ENCODE measurements at places on chromosomes 7 and 10.

- peak; percentile 54 for DNase-seq
Measured at GRCh38 chr7:158705234-158705850, 738 bp upstream of the NCAPG2 start.

DNA sequence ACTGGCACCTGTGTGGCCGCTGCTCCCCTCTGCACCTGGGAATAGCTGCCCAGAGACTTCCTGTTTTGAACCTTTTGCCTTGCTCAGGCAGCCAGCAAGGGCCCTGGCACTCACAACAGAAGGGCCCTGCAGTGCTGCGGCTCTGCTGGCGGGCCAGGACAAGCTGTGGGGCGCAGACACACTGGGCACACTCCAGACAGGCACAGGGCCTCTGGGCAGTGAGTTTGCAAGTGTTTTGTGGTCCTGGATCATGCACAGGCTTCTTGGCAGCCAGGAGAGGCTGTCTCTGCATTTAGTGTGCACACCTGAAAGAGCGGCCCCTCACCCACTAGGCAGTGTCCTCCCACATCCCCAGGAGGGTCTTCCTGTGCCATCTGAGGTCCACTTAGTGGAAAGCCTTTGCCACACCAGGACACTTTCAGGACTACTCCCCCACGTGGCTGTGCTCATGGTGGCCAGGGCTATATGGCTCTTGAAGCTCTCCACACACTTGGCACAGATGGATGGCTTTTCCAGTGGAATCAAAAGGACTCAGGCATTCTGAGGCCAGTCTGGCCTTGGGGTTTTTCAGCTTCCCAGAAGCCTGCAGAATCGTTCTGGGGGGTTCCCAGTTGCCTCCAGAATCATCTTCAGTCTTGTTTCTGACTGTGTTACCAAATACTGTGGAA is 5.0 kb upstream of the ATP6V0E2 start:
- no peak for DNase-seq

DNA sequence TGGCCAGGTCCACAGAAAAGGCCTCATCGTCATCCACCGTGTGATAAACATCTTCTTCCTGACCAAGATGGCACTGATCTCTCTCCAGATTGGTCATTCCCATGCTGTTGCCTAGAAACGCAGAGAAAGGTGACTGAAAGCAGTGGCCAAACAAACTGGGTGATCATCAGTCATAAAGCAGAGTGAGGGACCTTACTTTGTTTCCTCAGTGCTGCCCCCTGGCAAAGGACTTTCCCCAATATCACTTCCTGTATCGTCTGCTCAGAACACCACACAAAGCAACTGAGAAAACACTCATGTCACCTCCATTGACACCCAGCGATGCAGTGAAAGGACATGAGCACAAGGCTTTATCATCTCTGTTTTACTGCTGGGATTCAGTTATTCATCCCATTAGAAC is 40.0 kb upstream of the TM9SF3 start:
- DNase-seq, result no peak

DNA sequence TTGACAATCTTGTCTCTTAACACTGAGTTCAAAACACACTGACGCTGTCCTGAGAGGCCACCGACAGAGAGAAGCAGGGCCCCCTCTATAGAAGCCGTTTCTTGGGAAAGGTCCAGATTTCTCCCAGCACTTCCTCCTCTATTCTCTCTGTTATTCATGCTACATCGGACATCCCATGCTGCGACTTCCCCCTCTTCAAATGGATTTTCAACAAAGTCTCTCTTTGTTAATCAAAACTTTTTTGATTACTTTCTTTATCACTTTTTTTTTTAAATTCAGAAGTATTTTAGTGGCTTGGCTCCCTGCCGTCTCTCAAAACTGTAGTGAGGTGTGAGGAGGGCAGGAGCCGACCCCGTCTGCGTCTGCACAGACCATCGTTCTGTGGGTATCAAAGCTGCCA is 298.9 kb upstream of the PITRM1 start:
- no peak for DNase-seq

DNA sequence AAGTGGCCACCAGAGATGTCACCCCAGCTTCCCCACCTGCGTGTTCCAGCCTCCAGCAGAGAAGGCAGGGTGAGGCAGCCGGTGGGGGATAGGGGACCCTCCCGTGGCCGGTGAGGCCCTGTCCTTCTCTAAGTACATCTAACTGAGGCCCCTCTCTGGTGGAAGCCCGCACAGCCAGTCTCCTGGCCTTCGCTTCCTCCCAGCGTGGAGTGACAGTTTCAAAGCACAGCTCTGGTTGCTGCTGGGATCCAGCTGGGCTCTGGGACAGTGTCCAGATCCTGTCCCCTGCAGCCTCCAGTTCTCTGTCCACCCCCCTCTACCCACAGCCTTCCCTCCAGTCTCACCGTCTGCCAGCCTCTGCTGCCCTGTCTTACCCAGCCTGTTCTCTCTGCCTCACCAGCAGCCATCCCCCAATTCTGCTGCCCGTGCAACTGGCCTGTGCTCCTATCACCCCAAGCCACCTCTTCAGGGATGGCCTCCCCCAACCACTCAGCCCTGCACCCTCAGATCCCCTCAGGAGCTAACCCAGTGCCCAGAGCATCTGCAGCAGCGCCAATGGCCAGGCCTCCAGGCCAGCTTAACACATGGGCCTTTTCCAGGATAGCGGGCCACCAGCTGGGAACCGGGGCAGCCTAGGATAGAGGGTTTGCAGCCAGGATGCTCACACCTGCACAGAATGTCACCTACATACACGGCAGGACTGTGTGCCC is 16.3 kb upstream of the SH2B2 start:
- no peak for DNase-seq

GRCh38 chr10:123795846-123796590 is 95.6 kb downstream of the CPXM2 start:
- DNase-seq, result no peak

DNA sequence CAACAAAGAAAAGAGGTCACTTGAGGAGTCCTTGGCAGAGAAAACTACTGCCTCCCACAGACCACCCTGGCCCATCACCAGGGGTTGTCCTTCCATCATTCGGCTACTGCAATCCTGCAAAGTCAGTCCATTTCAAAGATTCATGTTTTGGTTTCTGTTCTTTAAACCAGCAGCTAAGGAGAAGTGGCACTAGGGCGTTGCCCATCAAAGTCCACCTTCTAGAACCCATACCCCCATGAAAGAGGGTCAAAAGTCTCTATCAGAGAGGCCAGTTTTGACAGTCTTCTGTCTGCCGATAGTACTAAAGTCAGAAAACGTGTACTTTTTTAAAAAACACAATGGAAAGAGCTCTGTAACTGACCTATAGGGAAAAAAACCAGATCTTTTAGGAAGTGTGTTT is 14.4 kb downstream of the CCDC6 start:
- no peak for DNase-seq

GRCh38 chr10:78443900-78444571 is 410.4 kb downstream of the RPS24 start:
- DNase-seq, result no peak

GRCh38 chr10:86329093-86329710 is 37.4 kb downstream of the GRID1 start:
- DNase-seq, result no peak

- peak; percentile 68 for DNase-seq
Measured at GRCh38 chr10:104707602-104708459, 66.7 kb downstream of the SORCS3 start.

GRCh38 chr10:69904533-69904932 is 102.8 kb downstream of the COL13A1 start:
- DNase-seq, result no peak

- DNase-seq, result no peak
Measured at GRCh38 chr7:115327326-115327725, 405.4 kb downstream of the MDFIC start.

GRCh38 chr7:28459306-28459705 is 47.0 kb downstream of the CREB5 start:
- no peak for DNase-seq

GRCh38 chr7:50957855-50958254 is 175.2 kb upstream of the GRB10 start:
- DNase-seq, result no peak

- peak; percentile 70 for DNase-seq
Measured at GRCh38 chr10:31133792-31134310, 102.2 kb upstream of the ZNF438 start.

- DNase-seq, result no peak
Measured at GRCh38 chr7:42476255-42476654, 239.2 kb upstream of the GLI3 start.

GRCh38 chr7:107463139-107464078 is 6.4 kb upstream of the GPR22 start:
- DNase-seq, result peak; percentile 38

DNA sequence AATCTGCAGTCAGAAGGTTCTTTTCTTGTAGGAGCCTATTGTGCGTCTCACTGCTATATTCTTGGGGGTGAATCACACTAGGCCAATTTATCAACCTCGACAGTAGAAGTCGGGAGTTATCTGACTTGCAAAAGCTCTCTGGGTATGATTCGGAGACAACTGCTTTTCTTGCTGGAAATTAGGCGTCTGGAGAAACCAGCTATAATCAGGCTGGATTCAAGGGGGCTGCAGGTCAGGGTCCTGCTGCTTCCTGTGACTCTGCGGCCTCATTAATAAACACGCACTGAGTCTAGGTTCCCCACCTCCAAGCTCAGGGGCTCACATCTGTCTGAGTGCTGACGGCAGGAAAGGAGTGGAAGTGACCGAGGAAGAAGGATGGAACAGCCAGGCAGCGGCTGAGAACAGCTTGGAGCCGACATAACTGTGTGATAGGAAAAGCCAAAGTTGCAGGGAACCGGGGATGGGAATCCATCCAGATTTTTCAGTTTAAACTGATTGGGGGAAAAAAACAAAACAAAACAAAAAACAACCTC is 184.6 kb downstream of the FANK1 start:
- no peak for DNase-seq

Measured in COR-L47 (cell line).